ENCODE measurements at places on chromosomes 11 and 22.

GRCh38 chr11:13134066-13134465, 125.0 kb downstream of the RASSF10 start:
- no peak for DNase-seq

- DNase-seq: no peak
Observed at GRCh38 chr22:26665813-26666231, 8.4 kb downstream of the MIAT start.

- no peak for DNase-seq
Observed at GRCh38 chr22:30143265-30143664, 63.0 kb downstream of the HORMAD2 start.

- peak; percentile 29 for DNase-seq
Observed at GRCh38 chr11:115869780-115870431, 365.7 kb upstream of the CADM1 start.

GRCh38 chr22:21755851-21756284, 20.3 kb upstream of the YPEL1 start:
- peak; percentile 75 for DNase-seq
